ENCODE measurements at places on chromosomes 4 and X.

GRCh38 chr4:134754301-134755019, 552.9 kb upstream of the PABPC4L start:
- DNase-seq: no peak

DNA sequence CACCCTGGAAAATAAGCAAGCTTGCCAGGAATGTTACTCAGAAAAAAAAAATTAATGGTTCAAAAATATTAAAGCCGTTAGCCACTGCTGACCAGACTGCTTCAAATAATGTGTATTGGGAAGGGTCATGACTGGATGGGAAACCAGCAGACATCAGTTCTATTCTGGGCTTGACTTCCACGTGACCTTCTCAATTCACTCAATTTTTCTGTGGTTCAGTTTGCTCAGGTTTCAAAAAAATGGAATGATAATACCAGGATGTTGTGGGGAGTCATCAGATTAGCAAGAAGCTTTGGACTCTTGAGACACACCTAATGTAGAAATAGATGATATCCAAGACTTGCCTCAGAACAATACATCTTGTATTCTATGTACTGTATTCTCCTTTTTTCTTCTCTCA, 541.9 kb upstream of the BOD1L1 start:
- no peak for DNase-seq

GRCh38 chrX:18377796-18378195, 23.3 kb upstream of the SCML2 start:
- DNase-seq: peak; percentile 30

GRCh38 chr4:51835855-51836254, 7.1 kb upstream of the DCUN1D4 start:
- no peak for DNase-seq

GRCh38 chr4:119744580-119744979, 116.0 kb upstream of the PDE5A start:
- DNase-seq: no peak

GRCh38 chr4:77151241-77151640, 5.8 kb upstream of the CCNG2 start:
- DNase-seq: no peak

- no peak for DNase-seq
Measured at GRCh38 chr4:28890949-28891775, 1829.0 kb upstream of the PCDH7 start.

DNA sequence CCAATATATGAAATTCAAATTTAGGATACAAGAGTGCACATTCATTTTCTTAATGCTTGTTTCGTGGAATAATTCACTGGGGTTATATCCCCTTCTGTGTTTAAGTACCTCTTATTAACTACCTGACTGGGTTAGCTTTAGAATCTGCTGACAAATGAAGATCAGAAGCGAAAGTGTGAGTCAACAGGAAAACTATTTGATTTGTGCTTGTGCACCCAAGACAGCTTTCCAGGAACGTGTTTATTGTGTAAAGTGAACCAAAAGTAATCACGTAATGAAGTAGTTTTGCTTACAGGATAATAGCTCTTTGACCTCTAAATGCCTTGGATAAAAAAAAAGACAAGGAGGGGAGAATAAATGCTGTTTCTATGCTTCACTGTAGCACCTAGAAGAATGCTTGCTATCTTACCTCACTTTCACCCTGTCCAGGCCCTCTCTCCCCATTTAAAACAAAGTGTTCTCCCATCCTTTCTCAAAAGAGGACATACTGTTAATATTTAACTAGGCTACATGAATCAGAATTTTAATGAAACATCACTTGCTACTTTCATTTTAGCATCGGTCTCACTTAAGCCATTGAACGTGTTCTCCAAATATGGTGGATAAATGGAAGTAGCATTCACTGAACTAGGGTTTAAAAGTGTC, 141.9 kb downstream of the THOC2 start:
- no peak for DNase-seq

DNA sequence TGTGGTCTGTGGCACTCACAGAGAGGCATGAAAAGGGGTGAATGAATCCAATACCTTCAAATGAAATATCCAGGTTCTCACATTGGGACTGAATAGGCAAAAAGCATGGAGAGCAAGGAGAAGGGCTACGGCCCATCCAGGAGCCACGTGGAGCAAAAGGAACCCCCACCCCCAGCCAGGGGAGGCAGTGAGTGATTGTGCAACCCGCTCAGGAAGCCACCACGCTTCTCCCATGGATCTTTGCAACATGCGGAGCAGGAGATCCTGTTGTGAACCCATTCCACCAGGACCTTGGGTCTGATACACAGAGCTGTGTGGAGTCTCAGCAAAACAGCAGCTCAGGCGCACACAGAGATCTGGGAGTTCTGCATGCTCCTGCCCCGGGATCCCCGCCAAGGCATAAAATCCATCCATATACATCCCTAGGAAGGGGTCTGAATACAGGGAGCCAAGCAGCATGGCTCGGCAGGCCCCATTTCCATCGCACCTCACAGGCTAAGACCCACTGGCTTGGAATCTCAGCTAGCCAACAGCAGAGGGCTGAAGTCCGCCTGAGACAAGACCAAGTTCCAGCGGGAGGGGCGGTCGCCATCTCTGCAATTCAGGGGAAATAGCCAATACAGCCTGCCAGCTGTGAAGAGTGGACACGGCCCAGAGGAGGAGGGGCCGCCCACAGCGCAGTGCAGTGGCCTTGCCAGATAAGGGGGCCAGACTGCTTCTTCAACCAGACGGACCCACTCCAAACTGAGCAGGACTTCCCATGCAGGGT, 80.2 kb downstream of the FGF16 start:
- no peak for DNase-seq

DNA sequence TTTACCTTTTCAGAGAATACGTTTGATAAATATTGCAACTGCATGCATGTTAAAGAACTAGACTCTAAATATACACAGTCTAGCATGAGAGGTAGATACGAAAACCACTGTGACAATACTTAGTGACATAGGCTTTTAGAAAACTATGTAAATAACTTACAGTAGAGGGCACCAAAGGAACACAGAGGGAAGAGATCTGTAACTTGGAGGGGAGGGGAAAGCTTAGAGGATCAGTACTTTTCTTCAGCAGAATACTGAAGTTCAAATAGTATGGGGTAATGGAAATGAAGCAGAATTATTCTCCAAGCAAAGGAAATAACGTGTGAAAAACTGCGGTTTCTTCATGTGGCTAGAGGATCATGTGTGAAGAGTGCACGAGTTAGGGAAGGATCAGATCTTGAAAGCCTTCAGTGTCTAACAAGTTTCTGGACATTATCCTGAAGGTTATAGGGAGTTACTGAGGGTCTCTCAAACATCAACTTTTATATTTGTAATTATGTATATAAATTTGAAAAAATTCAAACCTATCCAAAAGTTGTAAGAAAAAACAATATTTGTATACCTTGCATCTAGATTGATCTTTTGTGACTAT, 264.3 kb downstream of the NPFFR2 start:
- no peak for DNase-seq

DNA sequence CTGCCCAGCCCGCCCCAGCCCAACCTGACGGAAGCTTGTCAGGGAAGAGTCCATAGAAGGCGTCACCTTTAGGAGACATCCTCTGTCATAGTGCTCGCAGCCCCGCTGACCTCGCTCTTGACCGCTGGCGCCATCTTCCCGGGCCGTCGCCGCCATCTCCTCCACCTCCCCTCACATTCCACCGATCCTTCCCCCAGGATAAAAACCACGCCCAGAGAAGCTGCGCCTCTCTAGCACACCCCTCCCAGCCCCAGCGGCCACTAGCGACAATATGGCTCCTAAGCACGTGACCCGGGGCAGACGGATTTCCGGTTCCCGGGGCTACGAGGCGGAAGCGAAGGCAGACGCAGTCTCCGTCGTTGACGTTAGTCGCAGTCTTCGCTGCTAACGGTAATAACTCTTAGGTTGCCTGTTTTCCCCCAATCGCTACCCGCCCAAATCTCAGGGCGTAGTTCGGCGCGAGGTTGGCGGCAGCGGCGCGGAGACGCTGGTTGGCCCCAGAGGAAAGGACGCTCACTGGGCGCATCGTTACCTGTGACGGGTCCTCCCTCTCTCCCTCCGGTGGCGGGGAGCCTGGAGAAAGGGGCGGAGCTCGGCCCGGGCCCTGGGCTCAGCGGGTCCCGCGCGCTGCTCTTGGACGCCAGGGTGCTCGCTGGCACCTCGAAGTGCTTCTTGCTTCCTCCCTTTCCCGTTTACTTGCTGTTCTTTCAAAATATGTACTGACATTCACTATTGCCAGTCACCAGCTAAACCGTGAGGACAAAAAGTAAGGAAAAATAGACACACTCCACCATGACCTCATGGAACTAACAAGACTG, at the start of the genes RCHY1 and THAP6:
Gene RCHY1 (minus strand): TSS at position 273 of the 818 bp plus-strand sequence. CDS start 117 bp downstream, at position 156.
Gene THAP6 (plus strand): TSS at position 343 of the 818 bp plus-strand sequence. CDS start 980 bp downstream, outside the sequence.
- peak; percentile 95 for DNase-seq

GRCh38 chrX:110008011-110008635, 5.2 kb downstream of the TMEM164 start:
- DNase-seq: no peak

- DNase-seq: no peak
Measured at GRCh38 chr4:151430740-151431457, 21.9 kb downstream of the FHIP1A start.

DNA sequence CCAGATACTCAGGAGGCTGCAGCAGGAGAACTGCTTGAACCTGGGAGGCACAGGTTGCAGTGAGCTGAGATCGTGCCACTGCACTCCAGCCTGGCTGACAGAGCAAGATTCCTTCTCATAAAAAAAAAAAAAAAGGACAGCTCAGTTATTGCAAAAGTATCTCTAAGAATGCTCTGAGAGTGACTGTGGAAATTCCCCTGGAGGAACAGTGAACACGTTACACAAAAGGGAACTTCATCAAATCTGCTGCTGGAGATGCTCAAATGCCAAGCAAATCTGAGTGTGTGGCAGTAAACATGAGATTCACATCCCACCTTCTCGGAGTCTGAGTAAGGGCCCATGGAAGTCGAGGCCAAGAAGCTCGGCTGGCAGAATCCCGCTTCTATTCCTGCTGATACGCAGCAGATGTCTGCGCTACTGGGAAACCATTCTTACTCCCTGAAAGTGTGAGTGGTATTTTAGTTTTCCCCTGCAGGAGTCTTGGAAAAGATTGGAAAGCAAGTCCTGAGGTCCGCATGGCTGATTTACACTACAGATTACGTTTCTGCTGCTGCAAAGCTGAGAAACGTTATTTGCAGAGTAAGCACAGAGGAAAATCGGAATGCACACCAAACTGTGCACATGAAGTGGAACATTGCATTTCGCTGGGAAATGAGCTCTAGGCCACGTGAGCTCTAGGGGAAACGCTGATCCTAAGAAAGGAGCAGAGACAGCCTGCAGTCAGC, 162.9 kb downstream of the NSUN7 start:
- no peak for DNase-seq

- DNase-seq: no peak
Measured at GRCh38 chrX:43267652-43268051, 388.4 kb upstream of the MAOA start.

- DNase-seq: no peak
Measured at GRCh38 chrX:47481160-47481559, 1.9 kb downstream of the ZNF41 start.

DNA sequence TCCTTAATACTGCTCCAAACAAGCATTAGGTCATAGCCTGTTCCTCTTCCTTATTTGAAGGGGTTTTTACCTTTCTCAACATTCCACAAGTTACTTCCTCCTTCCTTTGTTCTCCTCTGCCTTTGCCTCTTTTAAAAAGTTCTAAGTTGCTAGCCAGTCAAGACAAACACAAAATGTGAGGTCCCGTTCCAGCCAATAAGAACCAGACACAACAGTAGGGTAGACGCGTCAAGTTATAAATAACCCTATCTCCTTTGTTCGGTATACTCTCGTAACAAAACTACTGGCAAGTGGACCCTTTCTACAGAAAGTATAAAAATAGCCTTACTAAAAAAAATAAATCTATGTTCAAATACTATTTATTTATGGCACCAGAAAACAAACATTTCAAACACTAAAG, 6.3 kb upstream of the ACE2 start:
- no peak for DNase-seq

GRCh38 chr4:11182586-11183355, 245.9 kb downstream of the HS3ST1 start:
- DNase-seq: no peak

DNA sequence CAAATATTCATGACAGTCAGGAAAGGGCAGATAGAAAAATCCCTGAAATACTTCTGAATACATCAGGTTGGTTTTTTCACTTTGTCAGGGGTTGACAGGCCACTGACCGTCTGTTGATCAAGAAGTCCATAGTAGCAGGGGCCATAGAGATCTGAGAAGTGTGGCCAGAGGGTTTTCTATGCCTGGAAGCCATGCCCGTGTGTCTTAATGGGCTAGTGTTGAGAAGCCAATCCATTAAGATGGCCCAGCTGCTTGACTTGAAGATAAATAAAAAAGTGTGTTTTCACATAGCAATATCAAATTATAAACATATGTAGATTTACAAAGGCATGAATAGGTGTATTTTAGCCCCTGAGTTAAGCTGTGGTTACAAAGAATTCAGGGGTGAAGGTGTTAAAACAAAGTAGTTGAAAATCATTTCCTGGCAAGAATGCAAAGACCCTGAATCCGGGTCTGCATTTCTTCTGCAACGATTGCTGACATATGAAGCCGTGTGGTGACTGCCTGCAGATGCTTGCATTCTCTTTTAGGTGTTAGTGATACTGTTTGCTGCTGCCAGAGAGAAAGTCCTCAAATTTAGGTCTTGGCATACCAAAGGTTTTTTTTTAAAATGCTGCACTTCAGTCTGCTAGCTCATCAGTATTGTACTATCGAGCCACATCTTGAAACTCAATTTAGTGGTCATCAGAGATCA, 9.3 kb upstream of the LIMCH1 start:
- DNase-seq: no peak

- DNase-seq: peak; percentile 57
Measured at GRCh38 chr4:143185253-143186107, 763 bp downstream of the USP38 start.

DNA sequence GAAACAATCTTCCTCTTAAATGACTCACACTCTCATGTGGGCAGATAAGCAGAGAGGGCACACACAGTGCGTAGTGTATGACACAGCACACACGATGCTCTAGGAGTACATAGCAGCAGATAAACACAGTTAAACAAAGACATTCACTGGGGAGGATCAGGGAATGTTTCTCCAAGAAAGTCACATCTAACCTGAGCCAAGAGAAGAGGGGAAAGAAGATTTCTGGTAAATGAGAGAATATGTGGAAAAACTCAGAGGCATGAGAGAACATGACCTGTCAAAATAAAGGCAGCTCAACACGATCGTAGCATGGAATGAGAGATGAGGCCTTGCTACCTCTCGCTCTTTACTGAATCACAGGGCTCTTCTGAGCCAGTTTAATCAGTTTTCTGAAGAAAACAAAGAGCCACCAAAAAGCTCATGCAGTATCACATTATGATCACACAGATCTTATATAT, 251.0 kb downstream of the ANK2 start:
- DNase-seq: no peak

- DNase-seq: no peak
Measured at GRCh38 chr4:124409044-124409443, 303.5 kb downstream of the ANKRD50 start.

- DNase-seq: no peak
Measured at GRCh38 chr4:73407227-73407673, 3.2 kb downstream of the ALB start.
